ENCODE measurements at places on chromosomes 3 and 15.

- DNase-seq: peak; percentile 78
Measured at GRCh38 chr15:67542420-67543347, at the start of gene MAP2K5. MAP2K5 (plus strand) TSS chr15:67542703; CDS start chr15:67543336, 633 bp downstream.

DNA sequence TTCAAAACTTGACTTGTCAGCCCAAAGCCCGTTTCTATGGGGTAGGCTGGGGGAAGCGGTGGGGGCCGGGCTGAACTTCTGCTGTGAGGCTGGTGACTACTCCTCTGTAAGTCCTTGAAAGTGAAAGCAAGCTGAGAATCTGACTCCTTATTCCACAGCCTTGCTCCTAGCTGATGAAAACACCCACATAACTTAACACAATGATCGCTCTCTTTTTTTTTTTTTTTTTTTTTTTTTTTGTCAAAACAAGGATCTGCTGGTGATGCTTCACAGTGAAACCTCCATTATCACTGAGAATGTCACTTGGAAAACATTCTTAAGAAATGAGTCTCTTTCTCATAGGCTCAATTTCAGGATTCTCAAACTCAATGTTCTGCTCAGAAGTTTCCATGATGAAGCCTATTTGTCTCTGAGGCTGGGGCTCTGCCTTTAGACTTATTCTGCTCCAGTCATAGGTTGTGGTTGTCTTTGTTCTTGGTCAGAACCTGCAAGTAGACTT is 31.4 kb upstream of the TKT start:
- DNase-seq: no peak

GRCh38 chr15:77493324-77493907 is 72.7 kb downstream of the HMG20A start:
- no peak for DNase-seq

- no peak for DNase-seq
Measured at GRCh38 chr3:151962912-151963311, 89.5 kb downstream of the SUCNR1 start.

DNA sequence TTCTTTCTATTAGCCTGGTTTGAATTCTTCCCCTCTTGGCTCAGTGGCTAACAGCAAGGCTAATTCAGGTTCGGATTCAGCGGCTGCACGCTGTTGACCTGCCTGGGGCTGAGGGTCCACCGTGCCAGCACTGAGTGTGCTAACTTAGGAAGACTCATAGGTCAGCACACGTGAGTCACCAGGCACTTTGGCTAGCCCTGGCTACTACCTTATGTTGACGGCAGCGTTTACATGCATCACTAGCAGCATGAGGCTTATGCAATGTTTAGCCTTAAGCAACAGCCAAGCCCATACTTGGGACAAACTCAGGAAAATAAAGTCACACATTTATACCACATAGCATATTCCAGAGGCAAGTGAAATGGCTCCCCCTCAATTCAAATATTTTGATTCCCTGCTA is 137.7 kb downstream of the RAB11A start:
- DNase-seq: no peak

GRCh38 chr3:171250444-171250843 is 209.8 kb downstream of the TNIK start:
- DNase-seq: no peak

- DNase-seq: no peak
Measured at GRCh38 chr15:48478581-48478980, 147.4 kb downstream of the DUT start.

DNA sequence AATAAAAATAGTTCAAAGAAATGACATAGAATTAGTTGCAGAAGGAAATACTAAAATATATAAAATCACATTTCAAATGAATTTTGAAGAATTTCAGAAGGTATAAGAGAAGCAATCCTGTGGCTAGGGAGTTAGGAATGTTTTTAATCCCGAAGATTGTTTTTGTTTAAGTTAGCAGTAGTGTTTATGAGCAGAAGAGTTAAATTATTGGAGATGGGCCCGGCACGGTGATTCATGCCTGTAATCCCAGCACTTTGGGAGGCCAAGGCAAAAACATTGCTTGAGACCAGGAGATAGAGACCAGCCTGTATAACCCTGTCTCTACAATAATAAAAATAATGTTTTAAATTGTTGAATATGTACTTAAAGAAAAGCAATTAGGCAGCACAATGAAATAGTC is 432.5 kb downstream of the MFSD1 start:
- no peak for DNase-seq

GRCh38 chr3:180040966-180041365 is 4.2 kb upstream of the PEX5L start:
- DNase-seq: no peak

DNA sequence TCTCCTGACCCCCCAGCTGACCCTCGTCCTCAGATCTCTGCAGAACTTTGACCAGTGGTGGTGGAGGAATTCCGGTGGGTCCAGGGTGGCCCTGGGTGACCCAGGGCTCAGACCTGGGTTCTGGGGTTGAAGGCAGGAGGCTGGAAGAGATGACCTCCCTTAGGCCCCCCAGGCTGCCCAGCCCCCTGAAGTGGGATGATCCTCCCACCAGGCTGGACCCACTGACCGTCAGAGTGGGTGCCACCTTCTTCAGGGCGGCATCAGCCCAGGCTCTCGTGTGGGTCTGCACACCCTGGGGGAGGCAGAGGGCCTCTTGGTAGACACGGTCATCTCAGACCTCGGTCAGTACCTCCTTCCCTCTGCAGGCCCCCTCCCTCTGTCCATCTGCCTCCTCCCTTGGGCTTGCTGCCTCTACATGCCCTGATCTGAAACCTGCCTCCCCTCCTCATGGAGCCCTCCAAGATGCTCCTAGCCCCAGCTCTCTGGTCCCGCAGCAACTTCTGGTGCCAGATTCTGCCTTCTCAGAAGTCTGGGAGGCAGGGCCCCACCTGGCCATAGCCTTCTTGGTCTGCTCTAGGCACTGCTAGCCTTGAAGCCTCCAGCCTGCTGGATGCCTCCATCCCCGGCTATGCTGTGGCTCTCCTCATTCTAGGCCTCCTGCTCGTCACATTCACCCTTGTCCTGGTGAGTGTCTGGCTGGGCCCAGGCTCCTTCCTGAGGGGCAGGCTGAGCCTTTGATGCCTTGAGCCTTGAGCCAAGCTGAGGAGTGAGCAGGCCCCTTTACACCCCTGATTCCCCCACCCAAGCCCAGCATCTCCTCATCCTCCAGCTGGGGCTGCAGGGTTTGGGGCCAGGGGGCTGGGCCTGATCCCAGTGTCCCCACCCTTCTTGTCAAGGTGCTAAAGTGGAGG is 49.1 kb upstream of the CSPG4 start:
- DNase-seq: no peak

- DNase-seq: no peak
Measured at GRCh38 chr15:70064441-70064840, 33.3 kb downstream of the TLE3 start.

GRCh38 chr15:40439461-40439959 is 1.2 kb upstream of the BAHD1 start:
- DNase-seq: no peak

- no peak for DNase-seq
Measured at GRCh38 chr3:140695361-140696061, 17.6 kb downstream of the TRIM42 start.

GRCh38 chr3:154548341-154548740 is 118.4 kb upstream of the GPR149 start:
- no peak for DNase-seq

DNA sequence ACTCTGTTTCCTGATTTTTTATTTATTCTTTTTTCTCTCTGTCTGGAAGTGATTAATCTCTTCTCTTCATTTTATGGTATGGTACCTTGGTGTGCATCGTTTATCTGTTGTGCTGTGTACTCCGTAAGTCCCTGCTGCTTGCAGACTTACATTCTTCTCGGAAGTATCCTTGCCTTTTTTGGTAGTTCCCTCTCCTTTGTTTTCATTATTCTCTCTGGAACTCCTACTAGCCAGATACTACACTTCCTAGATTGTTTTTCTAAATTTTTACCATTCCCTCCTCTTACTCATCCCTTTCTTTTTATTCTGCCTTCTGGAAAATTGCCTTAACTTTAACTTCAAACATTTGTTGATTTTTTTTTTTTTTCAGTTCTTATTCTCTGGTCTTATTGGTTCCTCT is 27.2 kb downstream of the PIK3CA start:
- DNase-seq: no peak

DNA sequence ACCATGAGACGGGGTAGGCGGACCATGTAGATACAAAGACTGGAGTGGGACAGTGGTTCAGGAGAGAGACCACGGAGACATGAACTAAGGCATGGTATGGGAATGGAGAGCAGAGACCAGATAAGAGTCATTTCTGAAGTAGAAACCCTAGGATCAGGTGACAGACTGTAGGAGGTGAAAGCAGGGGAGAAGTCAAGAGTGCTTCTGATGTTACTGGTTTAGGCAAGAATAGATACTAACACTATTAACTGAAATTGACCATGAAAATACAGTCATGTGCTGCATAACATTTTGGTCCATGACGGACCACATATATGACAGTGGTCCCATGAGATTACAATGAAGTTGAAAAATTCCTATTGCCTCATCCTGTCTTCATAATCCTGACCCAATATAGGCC is 41.7 kb downstream of the RASGRP1 start:
- DNase-seq: no peak

GRCh38 chr3:55988905-55989304 is 479.4 kb downstream of the ERC2 start:
- no peak for DNase-seq

- no peak for DNase-seq
Measured at GRCh38 chr3:124786511-124787241, 56.4 kb downstream of the UMPS start.

GRCh38 chr3:65412588-65412987 is 626.1 kb downstream of the MAGI1 start:
- DNase-seq: no peak

DNA sequence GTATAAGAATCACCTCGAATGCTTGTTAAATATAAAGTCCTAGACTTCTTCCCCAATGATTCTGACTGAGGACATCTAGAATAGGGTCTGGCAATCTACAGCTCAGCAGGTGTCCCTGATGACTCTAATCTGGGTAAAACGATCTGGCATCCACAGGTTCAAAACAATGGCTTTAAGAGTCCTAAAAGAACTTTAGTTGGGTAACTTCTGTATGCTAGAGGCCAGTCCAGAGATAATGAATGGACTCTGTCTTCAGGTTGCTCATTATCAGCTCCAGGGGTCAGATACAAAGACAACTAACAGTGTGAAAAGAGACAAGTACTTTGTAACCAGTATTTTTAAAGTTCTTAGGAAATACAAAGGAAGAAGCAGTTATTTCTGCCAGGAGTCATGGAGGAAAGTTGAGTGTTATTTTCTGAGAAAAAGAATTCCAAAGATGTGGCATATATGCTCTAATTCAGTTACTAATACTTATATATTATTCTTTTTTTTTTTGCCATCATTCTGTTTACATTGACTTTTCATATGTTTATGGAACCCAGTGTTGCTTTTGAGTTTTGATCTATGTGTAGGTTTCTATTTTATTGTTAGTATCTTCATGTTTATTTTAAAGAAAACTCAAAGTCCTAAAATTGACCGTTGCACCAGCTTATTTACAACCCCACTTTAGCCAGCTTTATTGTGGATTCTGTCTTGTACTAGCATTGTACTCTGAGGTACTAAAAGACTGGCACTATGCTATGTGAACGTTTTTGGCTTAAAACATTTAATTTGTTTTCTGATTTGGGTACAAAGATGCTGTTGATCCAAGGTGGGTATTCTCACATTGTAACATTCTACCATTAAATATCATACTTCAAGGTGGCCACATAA is 3.1 kb upstream of the GPR15 start:
- no peak for DNase-seq

GRCh38 chr3:152269831-152270734 is 1.4 kb downstream of the MBNL1 start:
- DNase-seq: no peak

- no peak for DNase-seq
Measured at GRCh38 chr3:129105862-129106261, 15.7 kb downstream of the RAB43 start.

- no peak for DNase-seq
Measured at GRCh38 chr3:31364188-31364587, 168.5 kb upstream of the STT3B start.

- peak; percentile 37 for DNase-seq
Measured at GRCh38 chr3:70982700-70983140, 600.8 kb downstream of the FOXP1 start.

DNA sequence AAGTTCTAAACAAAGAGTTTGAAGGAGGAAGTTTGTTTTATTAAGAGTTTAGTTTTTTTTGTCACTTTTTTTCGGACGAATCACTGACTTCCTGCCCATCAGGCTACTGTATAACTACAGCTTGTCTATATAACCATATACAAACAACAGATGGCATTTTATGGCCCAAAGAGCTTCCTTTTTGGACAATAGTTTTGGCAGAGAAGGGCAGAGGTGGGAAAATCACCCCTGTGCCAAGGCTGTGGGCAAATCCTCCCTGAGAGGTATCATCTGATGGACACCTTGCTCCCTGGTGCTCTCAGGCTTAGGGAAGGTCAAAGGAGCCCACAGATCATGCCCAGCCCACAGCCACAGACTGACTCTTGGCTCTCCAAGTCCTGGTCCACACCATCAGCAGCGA is 113.4 kb downstream of the OXNAD1 start:
- DNase-seq: no peak

DNA sequence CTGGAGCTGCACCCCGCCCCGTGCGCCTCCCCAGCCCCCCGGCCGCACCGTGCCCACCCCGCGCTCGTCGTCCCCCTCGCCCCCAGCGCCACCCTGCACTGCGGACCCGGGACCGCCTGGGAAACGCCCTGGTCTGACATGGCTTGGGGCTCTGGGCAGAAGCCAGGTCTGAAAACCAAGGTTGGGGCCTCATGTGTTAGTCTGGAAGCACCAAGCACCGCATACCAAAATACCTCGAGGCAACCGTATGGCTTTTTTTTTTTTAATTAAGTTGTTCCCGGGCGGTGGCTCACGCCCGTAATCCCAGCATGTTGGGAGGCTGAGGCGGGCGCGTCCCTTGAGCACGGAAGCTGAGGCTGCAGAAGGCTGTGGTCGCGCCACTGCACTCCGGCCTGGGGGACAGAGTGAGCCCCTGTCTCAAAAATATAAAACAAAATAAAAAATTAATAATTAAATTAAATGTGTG is 91.5 kb upstream of the CHD2 start:
- DNase-seq: no peak

GRCh38 chr3:125137358-125138033 is 75.1 kb downstream of the SLC12A8 start:
- no peak for DNase-seq
